ENCODE measurements at places on chromosomes 12 and 14. TPM values are rescaled to one million over a fixed set of nuclear protein-coding genes. Genes with fewer than 3 reads are reported as not detected.

GRCh38 chr12:119415714-119416113 lies 81.2 kb downstream of the CCDC60 start:
- no peak for DNase-seq
- H3K36me3 ChIP-seq = no peaks in the 10 kb centered on the region
- no peak overlapping the region for H3K4me3 ChIP-seq
- peaks cover 2% of the 10 kb centered on the region for H3K27me3 ChIP-seq

DNA sequence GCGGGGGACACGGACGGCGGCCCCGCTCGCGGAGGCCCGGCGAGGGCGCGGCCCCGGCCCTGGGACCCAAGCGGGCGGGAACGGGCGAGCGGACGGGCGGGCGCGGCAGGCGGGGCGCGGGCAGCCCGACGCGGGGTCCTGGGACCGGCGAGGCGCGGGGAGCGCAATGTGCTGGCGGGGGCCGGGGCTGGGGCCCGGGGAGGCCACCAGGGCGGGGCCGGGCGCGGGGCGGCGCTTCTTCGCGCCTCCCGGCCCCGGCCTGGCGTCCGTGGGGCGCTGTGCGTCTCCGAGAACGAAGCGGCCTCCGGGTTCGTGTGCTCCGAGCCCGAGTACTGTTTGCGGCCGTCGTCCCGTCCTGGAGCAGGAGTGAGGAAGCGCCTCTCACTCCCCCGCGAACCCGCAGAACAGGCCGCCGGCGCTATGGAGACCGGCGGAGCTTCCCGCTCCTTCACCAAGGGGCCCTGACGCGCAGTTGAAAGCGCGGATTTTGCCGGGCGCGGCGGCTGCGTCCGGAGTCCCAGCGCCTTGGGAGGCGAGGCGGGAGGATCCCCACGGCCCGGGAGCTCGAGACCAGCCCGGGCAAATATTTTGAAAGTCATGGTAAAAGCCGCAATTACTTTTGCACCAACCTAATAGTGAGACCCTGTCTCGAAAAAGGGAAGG lies 420 bp upstream of the ANKLE2 start:
- H3K4me1 ChIP-seq = peaks cover 39% of the 10 kb centered on the region
- peak overlapping the region; percentile 82 for H3K4me3 ChIP-seq
- H3K36me3 ChIP-seq = peaks cover 2% of the 10 kb centered on the region

DNA sequence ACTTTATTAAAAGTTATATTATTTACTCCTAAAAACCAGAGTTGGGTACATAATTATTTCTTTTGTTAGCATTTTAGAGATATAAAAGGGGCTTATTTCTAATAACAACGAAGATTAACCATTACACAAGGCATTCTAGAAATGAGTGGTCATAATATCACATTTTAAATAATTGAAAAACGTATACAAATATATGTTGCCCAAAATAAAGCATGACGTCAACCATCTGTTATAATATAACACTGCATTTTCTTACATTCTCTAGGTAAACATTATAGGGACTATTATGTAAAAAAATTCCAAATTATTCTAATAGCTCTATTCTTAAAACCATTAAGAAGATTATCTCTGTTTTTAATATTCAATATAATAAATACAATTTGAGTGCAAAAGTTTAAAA lies 455.1 kb upstream of the GARIN6 start:
- H3K4me3 ChIP-seq = no peak overlapping the region
- no peaks in the 10 kb centered on the region for H3K4me1 ChIP-seq
- no peaks in the 10 kb centered on the region for H3K36me3 ChIP-seq
- no peak overlapping the region for H3K27ac ChIP-seq
- DNase-seq = no peak
- no peaks in the 10 kb centered on the region for H3K27me3 ChIP-seq

Gene SERPINA9
- not detected for total RNA-seq

DNA sequence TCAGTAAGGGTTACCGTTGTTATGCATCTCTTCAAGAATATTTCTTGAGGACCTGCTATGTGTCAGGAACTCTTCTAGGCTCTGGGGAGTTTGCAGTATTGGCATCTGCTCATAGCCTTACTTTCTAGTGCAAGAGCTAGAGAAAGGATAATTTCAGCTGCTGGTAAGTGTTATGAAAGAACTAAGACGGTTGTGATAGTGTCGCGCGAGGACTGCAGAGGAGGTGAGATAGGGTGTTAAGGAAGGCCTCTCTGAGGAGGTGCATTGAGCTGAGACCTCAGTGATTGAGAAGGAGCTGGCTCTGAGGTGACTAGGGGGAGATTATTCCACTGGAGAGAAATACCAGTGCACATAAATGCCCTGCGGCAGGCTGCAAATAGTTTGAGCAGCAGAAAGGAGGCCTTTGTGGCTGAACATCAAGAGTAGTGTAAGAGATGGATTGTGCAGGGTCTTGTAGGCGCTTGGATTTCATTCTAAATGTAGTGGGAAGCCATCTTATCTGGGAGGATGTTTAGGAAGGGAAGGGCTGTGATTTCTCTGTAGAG lies 824 bp downstream of the DDX55 start:
- H3K27me3 ChIP-seq = no peaks in the 10 kb centered on the region
- H3K4me1 ChIP-seq = peaks cover 27% of the 10 kb centered on the region
- peak overlapping the region; percentile 98 for H3K4me3 ChIP-seq

DNA sequence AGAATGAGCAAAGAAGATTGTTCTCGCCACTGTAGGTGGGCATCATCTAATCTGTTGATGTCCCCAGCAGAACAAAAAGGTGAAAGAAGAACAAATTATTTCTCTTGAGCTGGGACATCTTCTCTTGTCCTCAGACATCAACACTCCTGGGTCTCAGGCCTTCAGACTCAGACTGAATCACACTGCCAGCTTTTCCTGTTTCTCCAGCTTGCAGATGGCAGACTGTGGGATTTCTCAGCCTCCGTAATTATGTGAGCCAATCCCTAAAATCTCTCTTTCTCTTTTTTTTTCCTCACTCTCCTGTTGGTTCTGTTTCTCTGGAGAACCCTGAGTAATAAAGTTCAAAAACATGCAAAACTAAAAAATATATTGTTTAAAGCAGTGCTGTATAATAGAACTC lies 3.7 kb upstream of the TMPRSS12 start:
- no peaks in the 10 kb centered on the region for H3K27me3 ChIP-seq
- H3K4me3 ChIP-seq = no peak overlapping the region

- no peak overlapping the region for H3K27ac ChIP-seq
- H3K4me1 ChIP-seq = no peaks in the 10 kb centered on the region
- H3K36me3 ChIP-seq = no peaks in the 10 kb centered on the region
- no peak overlapping the region for H3K4me3 ChIP-seq
- DNase-seq = no peak
Observed at GRCh38 chr14:58904776-58905175, 267.0 kb downstream of the DACT1 start.

DNA sequence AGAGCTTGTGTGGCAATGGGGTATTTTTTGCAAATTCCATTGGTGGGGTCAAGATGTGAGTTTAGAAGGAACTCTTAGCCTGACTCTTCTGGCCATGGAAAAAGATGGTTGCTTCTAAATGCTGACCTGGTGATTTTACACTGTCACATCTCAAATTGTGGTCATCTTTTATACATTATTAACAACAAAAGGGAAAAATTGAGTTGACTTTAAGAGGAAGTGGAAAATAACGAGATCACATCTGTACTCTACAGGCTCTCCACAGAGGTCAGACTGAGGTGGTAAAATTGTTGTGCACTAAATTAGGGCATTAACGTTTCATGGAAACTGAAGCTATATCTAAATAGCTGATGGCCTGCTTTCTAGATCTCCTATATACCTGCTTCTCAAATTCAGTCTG lies 44.7 kb downstream of the PTPN11 start:
- H3K4me3 ChIP-seq = no peak overlapping the region
- H3K36me3 ChIP-seq = peaks cover 16% of the 10 kb centered on the region
- no peaks in the 10 kb centered on the region for H3K4me1 ChIP-seq
- DNase-seq = no peak

- H3K4me3 ChIP-seq = no peak overlapping the region
- H3K27ac ChIP-seq = peak overlapping the region; percentile 43
- peaks cover 100% of the 10 kb centered on the region for H3K4me1 ChIP-seq
- peaks cover 37% of the 10 kb centered on the region for H3K36me3 ChIP-seq
- no peaks in the 10 kb centered on the region for H3K27me3 ChIP-seq
Observed at GRCh38 chr14:91392623-91393303, 24.9 kb downstream of the CCDC88C start.

- no peak overlapping the region for H3K27ac ChIP-seq
- no peaks in the 10 kb centered on the region for H3K36me3 ChIP-seq
- peaks cover 6% of the 10 kb centered on the region for H3K27me3 ChIP-seq
- no peaks in the 10 kb centered on the region for H3K4me1 ChIP-seq
- H3K4me3 ChIP-seq = no peak overlapping the region
- no peak for DNase-seq
Observed at GRCh38 chr14:69989622-69990021, 110.4 kb downstream of the SMOC1 start.
